ENCODE measurements at places on chromosomes 3 and 15.

DNA sequence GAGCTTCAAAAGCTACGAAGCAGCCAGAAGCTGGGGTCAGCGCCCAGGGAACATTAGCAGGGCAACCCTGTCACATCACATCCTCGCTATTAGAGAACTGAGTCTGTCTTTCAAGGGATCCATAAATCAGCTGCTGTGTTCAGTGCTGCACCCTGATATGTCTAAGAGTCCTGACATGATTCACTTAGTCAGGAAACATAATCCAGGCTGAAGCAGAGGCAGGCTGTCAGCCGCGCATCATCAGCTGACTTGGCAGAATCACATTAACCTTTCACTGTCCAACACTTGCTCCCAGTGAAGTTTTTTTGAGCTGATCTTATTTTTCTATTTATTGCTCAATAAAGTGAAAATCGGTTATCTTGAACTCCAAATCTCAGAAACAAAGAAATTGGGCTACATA, 23.5 kb downstream of the MYH15 start:
- DNase-seq, result no peak

- no peak for DNase-seq
Observed at GRCh38 chr3:118304557-118304956, 730.1 kb downstream of the IGSF11 start.

DNA sequence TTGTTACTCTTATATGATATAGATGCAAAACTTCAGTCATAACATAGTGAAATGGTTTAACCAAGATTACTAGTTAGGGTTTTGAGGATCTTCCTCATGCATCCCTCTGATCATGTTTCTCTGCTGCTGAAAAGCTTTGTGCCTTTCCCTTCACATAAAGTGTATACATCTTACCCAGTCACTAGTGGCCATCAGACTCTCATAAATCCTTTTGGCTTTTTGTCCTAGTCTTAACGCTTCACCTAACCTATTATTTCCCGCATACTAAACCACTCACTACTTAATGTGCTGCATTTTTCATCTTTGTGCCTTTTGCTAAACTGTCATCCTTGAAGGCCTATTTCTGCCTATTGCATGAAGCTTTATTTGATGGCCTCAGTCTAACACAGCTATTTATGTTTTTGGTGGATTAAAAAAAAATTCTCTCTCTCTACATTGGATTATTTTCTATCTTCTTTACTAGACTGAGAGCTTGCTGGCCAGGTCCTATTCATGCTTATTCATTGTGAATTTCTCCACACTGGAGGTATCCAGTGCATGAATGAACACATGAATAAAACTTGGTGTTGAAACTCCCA, 717.6 kb upstream of the GOLIM4 start:
- no peak for DNase-seq

DNA sequence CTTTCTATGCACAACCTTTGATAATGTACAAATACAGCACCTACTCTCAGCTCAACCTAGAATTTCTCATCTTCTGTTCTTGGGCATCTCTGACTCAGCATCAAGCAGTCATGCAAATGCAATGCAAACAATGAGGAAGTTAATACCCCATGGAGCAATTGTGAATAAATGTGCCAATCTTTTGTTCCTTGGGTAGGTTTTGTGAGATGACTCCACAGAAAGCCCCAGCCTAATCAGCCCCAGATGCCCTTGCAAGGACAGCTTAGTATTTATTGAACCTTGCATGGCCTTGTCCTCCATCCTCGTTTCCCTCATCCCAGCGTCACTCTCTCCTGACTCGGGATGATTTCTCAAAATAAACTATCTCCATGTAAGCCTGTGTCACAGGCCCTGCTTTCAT, 494.7 kb upstream of the NECTIN3 start:
- no peak for DNase-seq

GRCh38 chr3:159766563-159767185, 222.0 kb upstream of the IL12A start:
- DNase-seq, result no peak

DNA sequence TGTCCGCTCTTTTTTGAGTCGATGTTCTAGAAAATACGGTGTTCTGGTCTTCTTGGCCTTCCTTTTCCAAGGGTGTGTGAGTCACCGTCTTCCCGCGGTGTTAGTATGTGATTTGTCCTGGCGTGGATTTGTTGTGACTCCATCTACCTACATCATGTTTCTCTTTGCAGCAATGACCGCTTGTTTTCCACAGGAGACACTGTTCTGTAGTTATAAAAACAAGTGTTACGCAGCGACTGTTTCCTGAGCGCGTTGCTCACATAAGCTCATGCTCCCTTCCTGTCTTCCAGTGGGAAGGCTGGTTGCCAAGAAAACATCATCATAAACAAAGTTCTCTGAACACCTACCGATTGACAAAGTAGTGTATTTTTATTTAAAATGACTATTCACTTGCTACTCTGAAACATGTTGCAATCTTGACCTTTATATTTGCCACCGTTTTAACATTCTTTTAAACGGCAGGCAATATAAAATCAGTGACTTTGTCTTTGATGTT, 19.0 kb downstream of the USP13 start:
- no peak for DNase-seq

DNA sequence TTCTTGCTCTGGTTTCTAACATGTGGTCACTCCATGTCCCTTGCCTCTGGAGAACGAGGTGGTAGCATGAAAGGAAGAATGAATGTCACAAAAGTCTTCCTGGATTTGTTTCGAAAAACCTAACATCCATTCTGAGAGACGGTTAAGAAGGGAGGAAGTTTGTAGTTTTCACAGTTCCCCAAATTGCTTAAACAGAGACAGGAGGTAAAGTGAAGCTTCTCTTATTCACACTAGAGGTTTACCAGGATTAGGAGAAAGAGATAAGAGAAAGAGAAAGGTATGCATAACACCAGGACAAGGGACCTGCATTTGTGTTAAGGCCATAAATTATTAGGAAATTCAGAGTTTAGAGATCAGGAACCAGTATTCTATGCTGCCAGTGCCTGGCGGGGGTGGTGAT, 228.1 kb downstream of the CPNE4 start:
- DNase-seq, result no peak

DNA sequence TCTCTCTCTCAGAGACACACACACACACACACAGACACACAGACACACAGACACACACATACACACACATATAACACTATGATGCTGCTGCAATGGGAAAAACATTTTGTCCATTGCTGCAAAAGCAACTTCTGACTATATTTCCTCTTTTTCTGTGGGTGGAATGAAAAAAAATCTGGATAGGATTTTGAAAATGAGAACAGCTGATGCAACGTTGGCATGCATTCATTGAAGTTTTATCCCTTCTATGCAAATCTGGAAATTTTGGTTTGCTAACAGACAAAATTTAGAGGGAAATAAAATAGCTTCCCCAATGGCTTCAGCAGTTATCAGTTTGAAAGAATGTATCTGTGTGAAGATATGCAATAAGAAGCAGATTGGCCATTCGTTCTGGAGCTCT, 763.4 kb upstream of the GRM7 start:
- DNase-seq, result no peak

- no peak for DNase-seq
Observed at GRCh38 chr3:9831253-9831652, 12.6 kb downstream of the RPUSD3 start.

- DNase-seq, result no peak
Observed at GRCh38 chr3:141680620-141681389, 57.3 kb upstream of the RNF7 start.

DNA sequence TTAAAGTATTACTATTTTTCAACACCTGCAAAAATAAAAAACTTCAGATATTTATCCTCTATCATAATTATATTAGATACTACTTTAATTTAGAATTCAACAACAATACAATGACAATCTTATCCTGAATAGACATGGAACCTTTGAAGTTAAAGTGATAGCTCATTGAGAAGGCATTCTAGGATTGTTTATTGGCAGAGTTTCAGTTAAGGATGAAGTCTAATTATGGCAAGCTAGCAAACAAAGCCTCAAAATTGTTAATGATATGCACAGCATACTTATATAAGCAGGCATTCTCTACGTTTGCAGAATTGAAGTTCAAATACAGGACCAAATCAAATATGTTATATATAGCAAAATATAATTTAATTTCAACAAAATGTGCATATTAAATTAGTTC, 91.2 kb upstream of the ABI3BP start:
- DNase-seq, result no peak

- DNase-seq, result peak; percentile 17
Observed at GRCh38 chr3:130276203-130276803, 69.2 kb upstream of the COL6A5 start.

- DNase-seq, result no peak
Observed at GRCh38 chr3:26768068-26768651, 145.6 kb downstream of the LRRC3B start.

GRCh38 chr15:31399544-31400171, 73.0 kb downstream of the KLF13 start:
- DNase-seq, result no peak

DNA sequence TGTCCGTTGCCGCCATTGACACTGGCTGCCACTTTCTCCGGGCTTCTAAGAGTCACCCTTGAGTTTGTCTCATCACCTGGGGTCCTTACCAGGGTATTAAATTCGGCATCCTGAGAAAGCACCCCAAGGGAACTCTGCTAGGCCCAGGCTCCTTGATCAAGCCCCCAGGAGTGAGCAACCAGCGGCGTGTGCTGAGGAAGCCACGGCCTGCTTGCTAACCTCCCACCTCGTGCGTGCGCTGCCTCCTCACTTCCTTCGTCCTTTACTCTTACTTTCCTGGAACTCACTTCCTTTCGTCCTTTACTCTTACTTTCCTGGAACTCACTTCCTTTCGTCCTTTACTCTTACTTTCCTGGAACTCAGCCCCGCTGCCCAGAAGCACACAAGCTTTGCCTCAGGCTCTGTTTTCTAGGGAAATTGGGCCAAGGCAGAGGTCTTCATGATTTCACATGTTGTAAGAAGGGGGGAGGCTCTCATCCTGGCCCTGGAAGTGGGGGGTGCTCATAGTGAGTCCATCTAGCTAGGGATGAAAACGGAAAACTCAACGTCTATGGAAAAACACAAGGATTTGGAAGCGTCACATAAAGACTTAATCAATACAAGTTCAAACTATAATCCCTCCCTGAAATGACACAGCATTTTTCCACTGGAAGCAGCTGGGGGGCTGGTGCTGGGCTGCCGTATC, 36.7 kb upstream of the BDH1 start:
- DNase-seq, result no peak

DNA sequence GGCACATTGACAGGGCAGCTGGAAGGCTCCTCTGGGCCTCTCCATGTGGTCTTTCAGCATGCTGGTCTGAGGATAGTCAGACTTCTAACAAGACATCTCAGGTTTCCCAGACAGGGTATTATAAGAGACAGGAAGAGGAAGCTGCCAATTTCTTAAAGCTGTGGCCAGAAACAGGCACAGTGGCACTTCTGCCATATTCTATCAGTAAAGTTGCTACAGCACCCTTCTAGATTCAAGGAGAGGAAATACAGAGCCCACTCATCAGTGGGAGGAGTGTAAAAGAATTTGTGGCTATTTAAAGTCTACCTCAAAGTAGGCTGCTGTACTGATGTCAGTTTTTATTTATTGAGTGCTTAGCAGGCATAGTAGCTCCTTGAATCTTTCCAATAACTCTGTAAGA, 55.5 kb downstream of the BTD start:
- no peak for DNase-seq

DNA sequence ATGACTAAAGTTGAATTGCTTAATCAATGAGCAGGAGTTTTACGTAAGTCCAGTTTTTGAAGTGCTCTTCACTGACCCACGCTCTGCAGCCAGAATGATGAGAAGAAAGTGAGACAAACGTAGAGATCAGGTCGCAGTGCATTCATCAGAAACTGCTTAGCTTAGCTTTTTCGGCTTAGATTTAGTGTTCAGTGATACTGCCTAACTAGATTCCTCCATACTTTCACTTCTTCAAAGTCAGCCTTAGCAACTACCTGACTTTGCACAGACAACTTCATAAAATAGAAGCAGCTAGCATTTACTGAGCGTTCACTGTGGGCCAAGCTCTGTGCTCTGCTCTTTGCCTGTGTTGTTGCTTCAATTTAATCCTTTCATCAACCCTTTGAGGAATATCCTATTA, 116.1 kb downstream of the KCNH8 start:
- no peak for DNase-seq

- DNase-seq, result peak; percentile 6
Observed at GRCh38 chr3:159828542-159828943, 160.1 kb upstream of the IL12A start.

GRCh38 chr3:154050766-154051165, 70.4 kb upstream of the ARHGEF26 start:
- no peak for DNase-seq

DNA sequence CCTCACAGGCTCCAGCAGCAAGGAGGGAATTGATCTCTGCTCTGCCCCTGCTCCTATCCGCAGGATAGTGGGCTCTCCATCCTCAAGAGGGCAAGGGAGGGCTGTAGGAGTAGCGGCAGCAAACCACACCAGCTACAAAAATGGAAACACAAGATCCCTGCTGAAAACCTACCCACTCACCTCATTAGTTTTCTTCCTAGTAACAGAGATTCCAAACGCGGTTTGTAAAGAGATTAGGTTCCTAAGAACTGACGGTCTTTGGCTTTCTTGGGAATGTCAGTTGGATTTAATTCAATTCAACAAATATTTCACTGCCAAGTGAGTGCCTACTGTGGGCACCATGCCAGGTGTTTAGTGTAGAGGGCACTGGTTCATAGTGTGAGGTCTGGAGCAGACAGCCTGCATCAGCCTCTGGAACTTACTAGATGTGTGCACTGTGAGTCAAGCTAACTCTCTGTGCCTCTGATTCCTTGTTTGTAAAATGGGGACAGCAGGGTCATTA, 84.7 kb downstream of the MRPL46 start:
- no peak for DNase-seq

DNA sequence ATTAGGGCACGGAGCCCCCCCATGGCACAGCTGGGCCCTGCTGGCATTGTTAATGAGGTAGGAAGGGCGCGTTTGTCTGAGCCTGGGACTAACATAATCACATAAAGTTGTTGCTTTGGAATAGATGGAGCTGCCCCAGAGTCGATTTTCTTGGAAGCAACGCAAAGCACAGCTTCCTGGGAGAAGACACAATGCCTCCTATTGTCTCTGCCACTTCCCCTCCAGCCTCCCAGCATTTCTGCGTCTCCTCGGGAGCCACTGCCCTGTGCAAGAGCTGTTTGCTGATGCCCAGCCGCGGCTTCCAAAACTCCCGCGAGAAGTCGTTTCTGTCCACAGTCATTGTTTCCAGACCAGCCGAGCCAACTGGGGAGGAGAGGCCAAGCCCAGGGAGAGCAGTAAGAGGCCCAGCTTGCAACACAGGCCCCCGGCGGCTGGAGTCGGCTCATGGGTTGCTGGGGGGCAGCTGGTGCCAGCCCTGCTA, 18.1 kb upstream of the ALDH1A3 start:
- no peak for DNase-seq

GRCh38 chr3:197737749-197738462, 1.2 kb upstream of the RUBCN start:
- DNase-seq, result no peak

- DNase-seq, result no peak
Observed at GRCh38 chr15:59005579-59005978, 18.1 kb downstream of the RNF111 start.

- no peak for DNase-seq
Observed at GRCh38 chr3:135229018-135229495, 434.0 kb downstream of the EPHB1 start.

GRCh38 chr3:29711255-29711771, 430.4 kb downstream of the RBMS3 start:
- DNase-seq, result no peak
